Mesothelial cell of epicardium (in vitro differentiated cells): ENCODE measurements at places on chromosomes 2 and 18.

GRCh38 chr18:42801706-42802105 is 313.8 kb downstream of the RIT2 start:
- no peak for DNase-seq

- no peak for DNase-seq
Measured at GRCh38 chr2:10382354-10383061, 65.6 kb downstream of the ODC1 start.

- DNase-seq = peak; percentile 74
Measured at GRCh38 chr2:161238560-161239325, 69.5 kb upstream of the PSMD14 start.

DNA sequence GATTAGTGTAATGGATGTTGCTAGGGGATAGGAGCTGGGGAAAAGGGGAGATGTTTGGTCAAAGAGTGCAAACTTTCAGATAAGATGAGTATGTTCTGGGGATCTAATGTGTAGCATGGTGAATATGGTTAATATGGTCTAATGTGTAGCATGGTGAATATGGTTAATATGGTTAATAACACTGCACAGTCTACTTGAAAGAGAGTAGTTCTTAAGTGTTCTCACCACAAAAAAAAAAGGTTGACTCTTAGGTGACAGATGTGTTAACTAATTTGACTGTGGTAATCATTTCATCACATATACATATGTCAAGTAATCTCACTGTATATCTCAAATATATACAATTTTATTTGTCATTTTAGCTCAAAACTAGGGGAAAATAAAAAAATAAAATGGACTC is 121.3 kb upstream of the CD226 start:
- no peak for DNase-seq

DNA sequence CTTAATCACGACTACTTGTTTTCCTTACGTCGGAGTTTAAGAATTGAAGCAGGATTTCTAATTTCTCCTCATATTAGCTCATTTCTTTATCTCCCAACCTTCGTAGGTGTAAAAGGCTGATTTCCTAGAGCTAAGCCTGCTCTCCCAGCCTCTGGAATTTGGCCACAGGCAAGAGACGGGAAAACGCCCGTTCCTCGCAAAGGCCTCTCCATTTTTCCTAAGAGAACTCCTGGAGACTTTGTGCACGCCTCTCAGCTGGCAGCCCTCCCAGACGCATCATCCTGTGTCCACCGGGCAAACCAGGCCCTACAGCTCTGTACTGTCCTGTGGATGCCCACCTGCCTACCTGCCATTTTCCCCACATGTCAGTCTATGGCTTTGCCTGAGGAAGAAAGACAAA is 106.3 kb downstream of the FTCDNL1 start:
- DNase-seq = no peak

- no peak for DNase-seq
Measured at GRCh38 chr2:144718376-144718775, 198.5 kb upstream of the ZEB2 start.

GRCh38 chr18:32289483-32290075 is 99.7 kb downstream of the MEP1B start:
- DNase-seq = no peak

DNA sequence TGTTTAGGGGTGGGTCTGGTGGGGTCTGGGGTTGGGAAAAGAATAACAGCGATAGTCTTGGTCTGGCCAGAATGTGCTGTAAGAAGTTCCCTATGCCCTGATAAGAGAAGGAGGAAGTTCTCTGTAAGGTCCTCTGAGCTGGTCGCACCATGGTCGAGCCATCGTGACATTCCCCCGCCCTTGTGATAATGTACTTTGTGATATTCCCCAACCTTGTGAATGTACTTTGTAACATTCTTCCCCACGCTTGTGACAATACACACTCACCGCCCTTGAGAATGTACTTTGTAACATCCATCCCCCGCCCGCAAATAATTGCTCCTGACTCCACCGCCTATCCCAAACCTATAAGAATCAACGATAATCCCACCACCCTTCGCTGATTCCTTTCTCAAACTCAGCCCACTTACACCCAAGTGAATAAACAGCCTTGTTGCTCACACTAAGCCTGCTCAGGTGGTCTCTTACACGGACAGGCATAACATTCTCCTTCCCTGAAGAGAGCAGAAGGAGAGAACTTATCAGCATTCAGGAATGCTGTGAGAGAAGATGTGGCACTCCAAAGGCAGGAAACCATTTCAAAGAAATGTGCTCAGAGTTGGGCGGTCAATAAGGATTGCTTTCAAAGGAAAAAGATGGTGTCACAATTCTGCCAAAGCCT is 17.8 kb upstream of the DUSP19 start:
- no peak for DNase-seq

GRCh38 chr2:85158559-85159273 is 25.5 kb downstream of the TCF7L1 start:
- DNase-seq = no peak

GRCh38 chr18:57581301-57581934 is 5.1 kb downstream of the FECH start:
- DNase-seq = no peak

DNA sequence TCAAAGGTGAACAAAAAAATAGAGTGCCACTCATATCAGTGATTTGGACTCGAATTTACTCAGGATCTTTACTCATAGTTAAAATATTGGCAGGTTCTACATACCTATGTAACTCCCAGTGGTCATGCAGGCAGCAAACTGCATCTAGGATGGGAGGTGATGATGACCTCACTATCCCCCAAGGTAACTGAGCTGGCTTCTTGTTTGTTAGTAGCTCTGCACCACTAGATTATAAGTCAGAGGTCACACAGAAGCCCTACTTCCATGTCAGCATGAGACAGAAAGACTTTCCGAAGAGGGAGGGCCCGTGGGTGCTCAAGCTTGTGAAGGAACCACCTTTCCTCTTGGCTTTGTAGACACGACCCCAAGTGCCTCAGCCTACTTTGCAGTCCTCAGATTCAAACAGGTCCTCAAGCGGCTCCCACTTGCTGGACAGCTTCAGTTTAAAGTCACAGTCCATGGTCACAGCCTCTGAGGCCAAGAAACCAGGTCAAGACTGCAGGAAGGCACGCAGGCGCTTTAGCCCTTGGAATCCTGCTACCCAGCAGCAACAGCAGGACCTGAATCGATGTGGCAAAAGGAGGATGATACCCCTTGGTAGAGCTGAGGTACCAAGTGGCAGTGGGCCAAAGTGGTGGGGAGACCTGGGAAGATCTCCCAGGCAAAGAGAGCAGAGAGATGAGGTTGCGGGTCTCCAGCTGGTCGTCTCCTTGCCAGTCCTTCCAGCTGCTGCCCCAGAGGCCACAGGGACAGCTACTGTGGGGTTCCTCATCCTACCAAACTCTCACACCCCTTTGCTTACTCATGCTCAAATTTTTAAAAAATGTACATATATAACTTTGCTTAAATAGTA is 4.3 kb downstream of the NTSR2 start:
- peak; percentile 9 for DNase-seq

- DNase-seq = peak; percentile 56
Measured at GRCh38 chr2:98569197-98569793, 39.0 kb downstream of the COA5 start.

DNA sequence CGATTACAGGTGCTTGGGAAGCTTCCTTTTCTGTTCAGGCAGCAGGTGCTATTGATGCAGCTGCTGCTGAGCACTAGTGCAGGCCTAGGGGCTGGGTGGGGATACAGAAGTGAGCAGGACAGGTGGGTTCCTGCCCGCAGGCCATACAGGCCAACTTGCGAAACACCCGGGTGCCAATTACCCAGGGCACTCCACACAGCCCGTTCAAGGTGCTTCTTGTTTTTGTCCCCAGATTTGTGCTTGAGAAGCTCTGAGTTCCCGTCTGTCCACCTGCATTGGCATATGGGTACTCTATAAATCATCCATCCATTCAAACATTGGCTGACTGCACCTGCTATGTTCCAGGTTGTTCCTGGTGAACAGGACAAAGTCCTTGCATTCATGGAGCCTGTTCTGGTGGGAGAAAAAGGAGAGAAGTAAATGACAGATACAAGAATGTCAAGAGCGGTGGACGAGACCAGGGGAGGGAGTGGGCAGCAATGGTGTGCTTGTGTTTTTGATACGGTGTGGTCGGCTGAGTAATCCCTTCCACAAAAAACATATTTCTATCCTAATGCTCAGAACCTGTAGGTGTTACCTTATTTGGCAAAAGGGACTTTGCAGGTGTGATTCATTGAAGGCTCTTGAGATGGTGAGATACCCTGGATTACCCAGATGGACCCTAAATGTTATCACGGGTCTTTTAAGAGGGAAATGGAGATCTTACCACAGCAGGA is 31.4 kb downstream of the SH3BP4 start:
- no peak for DNase-seq

- no peak for DNase-seq
Measured at GRCh38 chr2:183408562-183408961, 284.3 kb downstream of the NUP35 start.

DNA sequence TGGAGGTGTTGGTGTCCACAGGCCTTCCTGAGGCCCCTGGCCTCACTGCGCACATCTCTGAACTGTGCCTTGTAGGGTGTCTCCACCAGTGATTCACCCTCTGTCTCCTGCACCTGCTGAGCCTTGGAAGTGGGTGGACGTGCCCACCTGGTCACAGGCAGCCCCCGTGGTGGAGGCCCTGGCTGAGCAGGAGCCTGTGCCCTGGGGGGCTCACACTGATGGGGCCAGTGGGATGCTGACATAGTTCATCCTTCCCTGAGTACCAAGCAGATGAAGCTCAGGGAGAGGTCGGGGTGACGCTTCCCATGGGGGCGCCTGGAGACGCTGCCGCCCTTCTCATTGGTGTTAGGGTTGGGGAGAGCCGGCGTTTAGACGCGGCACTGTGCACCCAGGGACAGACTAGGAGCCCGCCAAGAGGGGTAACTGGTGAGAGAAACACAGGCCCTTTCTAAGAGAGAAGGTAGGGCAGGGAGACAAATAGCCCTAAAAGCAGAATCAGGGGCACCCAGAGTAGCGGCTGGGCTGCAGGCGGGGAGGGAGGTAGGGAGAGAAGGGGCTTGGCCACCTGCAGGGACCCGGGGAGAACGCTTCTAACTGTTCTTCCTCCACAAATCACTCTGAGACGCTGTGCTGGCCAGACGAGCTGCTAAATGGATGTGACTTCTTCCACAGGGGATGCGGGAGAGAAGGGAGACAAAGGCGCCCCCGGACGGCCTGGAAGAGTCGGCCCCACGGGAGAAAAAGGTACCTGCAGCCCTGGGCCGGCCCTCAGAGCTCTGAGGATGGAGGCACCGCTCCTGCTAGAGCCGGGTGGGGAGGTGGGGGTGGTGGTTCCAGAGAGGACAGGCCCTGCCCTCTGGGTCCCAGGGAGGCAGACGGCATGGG is 18.0 kb downstream of the COLEC11 start:
- no peak for DNase-seq

GRCh38 chr2:144357623-144358373 is 162.1 kb downstream of the ZEB2 start:
- no peak for DNase-seq

DNA sequence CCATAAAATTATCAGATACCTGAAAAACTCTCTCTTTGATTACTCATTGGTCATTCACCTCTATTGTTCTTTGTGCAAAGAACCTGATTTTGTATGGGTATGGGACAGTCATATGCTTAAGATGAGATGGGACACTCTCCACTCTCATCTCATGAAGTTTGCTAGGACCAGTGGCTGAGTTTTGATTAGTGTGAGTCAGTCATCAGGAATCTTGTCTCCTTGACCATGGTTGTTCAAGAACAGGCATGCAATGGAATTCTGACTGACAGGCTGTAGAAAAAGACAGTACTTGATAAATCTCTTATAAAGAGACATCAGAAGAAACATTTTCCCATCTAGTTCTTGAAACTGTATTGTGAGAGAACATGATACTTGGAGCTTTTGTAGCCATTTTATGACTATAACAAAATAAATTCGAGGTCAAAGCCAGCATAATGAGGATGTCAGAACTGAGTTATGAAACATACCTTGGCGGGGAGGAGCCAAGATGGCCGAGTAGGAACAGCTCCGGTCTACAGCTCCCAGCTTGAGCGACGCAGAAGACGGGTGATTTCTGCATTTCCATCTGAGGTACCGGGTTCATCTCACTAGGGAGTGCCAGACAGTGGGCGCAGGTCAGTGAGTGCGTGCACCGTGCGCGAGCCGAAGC is 367.0 kb downstream of the NR4A2 start:
- no peak for DNase-seq

GRCh38 chr18:23588836-23589560 is 2.7 kb upstream of the NPC1 start:
- no peak for DNase-seq

- no peak for DNase-seq
Measured at GRCh38 chr2:109247340-109247739, 118.3 kb downstream of the SH3RF3 start.

DNA sequence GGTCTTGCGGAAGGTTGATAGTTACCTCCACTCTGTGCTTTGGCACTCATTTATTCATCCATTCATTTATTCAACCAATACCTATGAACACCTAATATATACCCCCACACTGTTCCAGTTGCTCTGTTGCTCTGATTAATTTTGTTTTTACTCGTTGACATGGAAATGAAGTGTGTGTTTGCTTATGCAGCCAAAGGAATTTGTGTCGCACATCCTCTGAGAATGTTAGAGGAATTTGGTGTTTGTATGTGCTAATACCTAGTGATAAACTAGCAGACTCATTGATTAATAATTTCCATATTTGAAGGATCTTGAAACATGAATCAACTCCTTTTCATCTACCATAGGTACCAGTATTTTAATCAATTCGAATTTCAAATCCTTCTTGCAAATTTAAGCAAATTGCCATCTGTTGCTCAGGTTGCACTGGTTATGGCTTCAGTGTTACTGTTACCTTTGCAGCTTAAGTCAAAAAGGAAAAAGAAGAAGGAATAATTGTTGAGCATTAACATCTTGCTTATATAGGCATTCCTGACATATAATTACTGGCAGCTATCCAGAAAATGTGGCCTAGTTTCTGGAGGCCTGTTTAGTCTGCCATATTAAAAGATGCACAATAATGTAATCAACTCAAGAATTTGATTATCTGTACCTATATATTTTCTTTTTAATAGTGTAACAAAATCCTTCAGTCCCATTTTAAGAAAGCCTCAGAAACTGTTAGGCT is 25.7 kb upstream of the CRIM1 start:
- no peak for DNase-seq

DNA sequence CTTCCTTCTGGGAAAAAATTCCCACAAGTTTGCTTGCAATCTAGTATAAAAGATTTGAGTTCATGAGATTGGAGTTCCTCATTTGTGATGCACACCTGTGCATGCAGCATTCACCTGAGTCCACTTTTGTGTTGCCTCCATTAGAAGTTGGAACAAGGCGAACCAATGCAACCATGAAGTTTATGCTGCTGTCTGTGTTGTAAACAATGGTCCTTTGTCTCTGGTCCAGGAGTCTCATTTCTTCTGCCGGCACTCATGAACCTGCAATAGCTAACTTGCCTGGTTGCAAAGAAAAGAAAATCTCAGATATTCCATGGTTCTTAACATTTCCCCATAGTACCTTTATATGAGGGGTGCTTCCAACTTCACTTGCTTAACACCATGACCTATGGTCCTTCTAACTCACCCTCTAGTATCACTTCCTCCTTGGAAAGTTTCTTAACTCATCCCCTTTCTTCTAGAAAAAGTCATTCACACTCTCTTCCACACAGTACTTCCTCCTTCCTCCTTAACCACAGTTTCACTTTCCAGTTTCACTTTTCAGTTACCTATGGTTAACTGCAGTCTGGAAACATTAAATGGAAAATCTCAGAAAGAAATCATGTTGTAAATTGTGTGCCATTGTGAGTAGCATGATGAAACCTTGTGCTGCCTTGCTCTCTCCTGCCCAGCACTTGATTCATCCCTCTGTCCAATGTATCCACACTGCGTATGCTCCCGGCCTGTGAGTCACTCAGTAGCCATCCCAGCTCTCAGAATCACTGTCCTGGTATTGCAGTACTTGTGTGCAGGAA is 128.8 kb upstream of the TRIB2 start:
- DNase-seq = no peak
